ENCODE measurements at places on chromosomes 4 and X. TPM values are rescaled to one million over a fixed set of nuclear protein-coding genes. Genes with fewer than 3 reads are reported as not detected.

DNA sequence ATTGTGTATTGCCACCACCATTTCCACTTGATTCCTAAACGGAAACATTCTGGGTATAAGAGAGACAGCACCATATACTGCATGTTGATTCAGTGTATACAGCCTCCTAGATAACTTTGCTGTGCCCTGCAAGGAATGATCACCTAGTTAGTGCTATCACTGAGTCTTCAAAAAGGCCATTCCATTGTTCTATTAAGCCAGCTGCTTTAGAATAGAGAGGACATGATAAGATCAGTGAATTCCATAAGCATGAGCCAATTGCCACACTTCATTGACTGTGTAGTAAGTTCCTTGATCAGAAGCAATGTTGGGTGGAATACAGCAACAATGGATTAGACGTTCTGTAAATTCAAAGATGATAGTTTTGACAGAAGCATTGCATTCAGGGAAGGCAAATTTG is 1047.3 kb downstream of the PCDH18 start:
- H3K4me1 ChIP-seq: no peaks in the 10 kb centered on the region
- H3K27ac ChIP-seq: no peak overlapping the region
- no peak overlapping the region for H3K4me3 ChIP-seq
- H3K36me3 ChIP-seq: no peaks in the 10 kb centered on the region

DNA sequence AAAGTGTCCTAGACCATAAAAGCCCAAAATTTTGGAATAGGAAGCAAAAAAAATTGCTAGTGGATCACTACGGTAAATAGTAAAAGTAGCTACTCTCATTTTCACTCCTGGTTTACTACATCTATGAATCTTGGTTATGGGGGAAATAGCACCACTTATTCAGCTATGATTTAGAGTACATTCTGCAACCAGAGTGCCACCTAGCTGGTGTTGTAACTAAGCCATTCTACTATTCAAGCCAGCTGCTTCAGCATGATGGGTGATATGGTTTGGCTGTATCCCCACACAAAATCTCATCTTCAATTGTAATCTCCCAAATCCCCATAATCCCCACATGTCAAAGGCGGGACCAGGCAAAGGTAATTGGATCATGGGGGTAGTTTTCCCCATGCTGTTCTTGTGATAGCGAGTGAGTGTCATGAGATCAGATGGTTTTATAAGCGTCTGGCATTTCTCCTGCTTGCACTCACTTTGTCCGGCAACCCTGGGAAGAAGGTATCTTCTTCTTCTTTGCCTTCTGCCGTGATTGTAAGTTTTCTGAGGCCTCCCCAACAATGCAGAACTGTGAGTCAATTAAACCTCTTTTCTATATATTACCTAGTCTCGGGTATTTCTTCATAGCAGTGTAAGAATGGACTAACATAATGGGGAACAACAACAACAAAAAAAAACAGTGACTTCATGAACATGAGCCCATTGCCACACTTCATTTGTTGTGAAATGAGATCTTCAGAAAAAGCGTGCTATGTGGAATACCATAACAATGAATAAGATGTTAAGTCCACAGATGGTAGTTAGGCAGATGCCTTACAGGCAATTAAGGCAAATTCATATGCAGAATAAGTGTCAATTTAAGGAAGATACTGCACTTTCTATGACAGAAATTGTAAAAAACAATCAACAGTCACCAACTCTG is 280.1 kb downstream of the PABPC4L start:
- no peaks in the 10 kb centered on the region for H3K4me1 ChIP-seq
- no peak for DNase-seq
- no peaks in the 10 kb centered on the region for H3K36me3 ChIP-seq
- no peaks in the 10 kb centered on the region for H3K27me3 ChIP-seq

Gene PARM1
- total RNA-seq: 106 TPM

GRCh38 chrX:121258545-121258944 is 211.1 kb downstream of the GLUD2 start:
- no peaks in the 10 kb centered on the region for H3K36me3 ChIP-seq
- no peak for DNase-seq
- H3K27me3 ChIP-seq: no peaks in the 10 kb centered on the region
- no peak overlapping the region for H3K4me3 ChIP-seq
- H3K4me1 ChIP-seq: no peaks in the 10 kb centered on the region

- DNase-seq: no peak
- no peaks in the 10 kb centered on the region for H3K4me1 ChIP-seq
- no peaks in the 10 kb centered on the region for H3K27me3 ChIP-seq
- no peak overlapping the region for H3K4me3 ChIP-seq
- no peak overlapping the region for H3K27ac ChIP-seq
- no peaks in the 10 kb centered on the region for H3K36me3 ChIP-seq
These were observed 23.5 kb upstream of the THOC2 start for GRCh38 chrX:123756320-123756719.

- H3K4me3 ChIP-seq: no peak overlapping the region
- H3K27me3 ChIP-seq: no peaks in the 10 kb centered on the region
- no peak overlapping the region for H3K27ac ChIP-seq
- H3K36me3 ChIP-seq: no peaks in the 10 kb centered on the region
These were observed 4.3 kb downstream of the TMPRSS11E start for GRCh38 chr4:68451246-68452211.

All from heart left ventricle (tissue), 16 donors.